ENCODE measurements at places on chromosomes 11 and 22. TPM values are rescaled to one million over a fixed set of nuclear protein-coding genes. Genes with fewer than 3 reads are reported as not detected.

DNA sequence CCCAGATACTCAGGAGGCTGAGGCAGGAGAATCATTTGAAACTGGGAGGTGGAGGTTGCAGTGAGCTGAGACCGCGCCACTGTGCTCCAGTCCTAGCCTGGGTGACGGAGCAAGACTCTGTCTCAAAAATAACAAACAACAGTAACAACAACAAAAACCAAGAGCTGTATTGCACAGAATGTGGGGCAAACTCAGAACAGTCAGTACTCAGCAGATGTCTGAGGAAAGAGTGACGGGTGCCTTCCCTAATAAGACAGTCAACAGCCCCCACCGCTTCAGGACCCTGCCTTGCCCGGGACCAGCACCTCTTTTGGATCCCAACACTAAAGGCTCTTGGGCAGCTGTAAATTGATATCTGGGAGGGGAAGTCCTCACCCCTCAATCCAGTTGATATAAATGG, 40.3 kb downstream of the RIBC2 start:
- no peak for DNase-seq

DNA sequence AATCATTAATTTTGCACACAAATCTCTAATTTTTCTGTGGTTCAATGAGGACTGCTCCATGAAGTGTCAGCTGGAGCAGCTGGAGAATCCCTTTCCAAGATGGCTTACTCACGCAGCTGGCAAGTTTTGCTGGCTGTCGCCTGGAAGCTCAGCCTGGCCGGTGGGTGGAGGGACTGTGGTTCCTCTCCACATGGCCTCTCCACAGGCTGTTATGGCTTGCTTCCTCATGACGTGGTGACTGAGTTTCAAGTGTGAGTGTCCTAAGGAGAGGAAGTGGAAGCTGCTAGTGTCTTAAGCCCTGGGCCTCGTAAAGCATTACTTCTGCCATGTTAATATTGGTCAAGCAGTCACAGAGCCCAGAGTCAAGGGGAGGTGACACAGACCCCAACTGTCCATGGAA, 14.0 kb upstream of the NRIP3 start:
- DNase-seq = no peak

- DNase-seq = no peak
These were observed 32.7 kb downstream of the TBC1D22A start for GRCh38 chr22:46795140-46795539.

DNA sequence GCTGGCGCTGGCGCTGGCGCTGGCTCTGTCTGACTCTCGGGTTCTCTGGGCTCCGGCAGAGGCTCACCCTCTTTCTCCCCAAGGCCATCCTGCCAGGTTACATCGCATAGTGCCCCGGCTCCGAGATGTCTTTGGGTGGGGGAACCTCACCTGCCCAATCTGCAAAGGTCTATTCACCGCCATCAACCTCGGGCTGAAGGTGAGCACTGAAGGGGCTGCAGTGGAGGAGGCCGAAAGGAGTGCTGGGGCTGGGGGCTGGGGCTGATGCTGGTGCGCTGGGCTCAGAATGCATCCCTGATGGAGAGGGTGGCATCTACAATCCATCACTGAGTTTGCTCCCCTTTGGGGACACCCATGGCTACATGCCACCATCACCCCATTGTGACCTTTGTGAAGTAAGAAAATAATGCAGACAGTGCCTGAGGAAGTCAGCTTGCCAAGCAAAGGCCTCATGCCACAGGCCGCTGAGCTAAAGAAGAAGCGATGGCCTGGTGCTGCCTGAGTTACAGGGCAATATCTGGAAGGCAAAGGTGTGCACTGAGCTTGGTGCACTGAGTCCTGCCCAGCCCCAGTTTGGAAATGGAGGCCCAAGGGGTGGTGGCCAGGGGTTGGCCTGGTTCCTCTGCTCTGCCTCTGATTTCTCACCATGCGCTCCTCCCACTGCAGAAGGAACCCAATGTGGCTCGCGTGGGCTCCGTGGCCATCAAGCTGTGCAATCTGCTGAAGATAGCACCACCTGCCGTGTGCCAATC, 620 bp downstream of the SMPD1 start:
- DNase-seq = no peak

TUB gene
- 1.4 TPM for total RNA-seq

DSCAML1 gene
- total RNA-seq = not detected
